ENCODE measurements at places on chromosomes 1 and 21. TPM values are rescaled to one million over a fixed set of nuclear protein-coding genes. Genes with fewer than 3 reads are reported as not detected.

The MNDA gene
- 2.3 TPM for total RNA-seq

The OR14K1 gene
- not detected for total RNA-seq

The NIBAN1 gene
- total RNA-seq = 359 TPM

The COL11A1 gene
- not detected for total RNA-seq

The CYP2J2 gene
- total RNA-seq = 112 TPM

The UTS2 gene
- not detected for total RNA-seq

The MCOLN3 gene
- total RNA-seq = 9.0 TPM

The SLC37A1 gene
- total RNA-seq = 2.9 TPM

The OR6N1 gene
- total RNA-seq = not detected

DNA sequence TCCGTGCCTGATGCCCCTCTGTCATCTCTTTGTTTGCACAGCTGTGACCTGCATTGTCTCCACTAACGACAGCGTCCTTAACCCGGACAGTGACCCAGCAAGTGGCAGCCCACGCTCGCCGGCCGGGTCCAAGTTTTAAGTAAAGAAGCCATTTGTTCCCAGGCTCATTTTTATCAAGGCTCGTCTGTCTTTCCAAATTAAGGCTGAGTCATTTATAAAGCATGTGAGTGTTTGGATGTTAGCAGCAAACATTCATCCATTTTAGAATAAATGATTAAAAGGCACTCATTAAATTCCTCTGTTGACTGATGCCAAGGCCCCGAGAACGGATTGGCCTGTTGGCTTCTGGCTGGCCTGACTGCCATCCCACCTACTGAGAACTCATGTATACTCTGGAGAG, 514.5 kb downstream of the NPHP4 start:
- no peak for DNase-seq

GRCh38 chr1:156608981-156609380, 7.7 kb upstream of the GPATCH4 start:
- no peak for DNase-seq

DNA sequence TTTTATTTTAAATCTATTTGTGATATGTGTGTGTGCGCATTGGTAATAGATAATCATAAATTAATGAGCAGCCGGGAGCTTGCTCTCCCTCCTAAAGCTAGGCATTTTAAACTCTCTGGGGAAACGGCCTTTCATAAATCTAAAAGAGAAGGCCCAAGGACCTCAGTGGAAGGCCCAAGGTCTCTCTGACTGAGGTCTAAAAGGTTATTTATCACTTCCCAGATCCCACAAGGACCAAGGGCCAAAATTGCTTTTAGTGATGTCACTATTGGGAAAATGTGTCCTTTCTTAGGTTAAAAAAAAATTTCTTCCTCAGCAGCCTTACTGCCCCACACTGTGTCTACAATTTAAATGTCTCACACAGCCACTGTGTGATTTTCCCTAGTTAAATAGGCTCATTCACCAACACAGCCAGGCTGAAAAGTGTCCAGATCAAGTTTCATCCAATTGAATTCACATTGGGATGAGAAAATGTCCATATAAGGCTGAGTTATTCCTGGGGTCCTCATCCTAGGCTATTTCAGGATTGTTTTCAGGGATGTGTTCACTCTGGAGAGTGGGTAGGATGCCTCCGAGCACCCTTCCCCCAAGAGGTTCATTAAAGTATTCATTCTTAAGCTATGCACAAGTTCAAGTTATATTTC, 46.1 kb downstream of the SLC44A3 start:
- no peak for DNase-seq

- DNase-seq = no peak
These were observed 21.1 kb upstream of the PDE9A start for GRCh38 chr21:42632336-42632751.

DNA sequence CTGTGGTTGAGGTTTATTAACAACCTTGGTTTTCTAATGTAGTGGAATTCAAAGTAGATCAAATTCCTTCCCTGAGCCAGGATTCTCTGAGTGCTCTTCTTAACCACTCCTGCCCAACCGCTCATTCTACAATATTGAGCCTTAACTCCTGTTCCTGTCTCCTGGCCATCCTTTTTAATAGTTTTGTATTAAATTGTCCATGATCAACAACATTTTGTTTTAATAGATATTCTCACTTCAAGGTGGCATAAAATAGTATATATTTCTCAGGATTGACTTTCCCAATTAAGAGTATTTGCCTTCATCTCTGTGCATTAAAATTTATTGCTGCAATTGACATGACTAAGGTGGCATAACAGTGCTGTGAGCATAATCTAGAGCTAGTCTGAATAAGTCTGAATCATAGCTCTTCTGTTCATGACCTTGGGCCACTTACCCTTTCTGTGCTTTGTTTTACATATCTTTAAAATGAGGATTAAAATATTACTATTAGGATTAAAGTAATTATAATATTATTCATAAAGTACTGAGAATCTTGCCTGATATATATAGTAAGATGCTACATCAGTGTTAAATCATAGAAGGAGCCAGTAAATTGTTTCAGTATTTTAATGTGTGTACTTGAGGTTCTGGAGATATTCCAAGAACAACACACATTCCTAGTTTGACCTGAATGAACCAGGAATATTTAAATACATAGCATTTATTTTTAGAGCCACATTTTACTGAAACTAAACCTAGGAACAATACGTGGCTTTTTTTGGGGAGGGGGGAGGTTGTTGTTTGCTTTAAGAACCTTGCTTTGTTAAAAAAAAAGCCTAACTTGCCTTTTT, 76.4 kb downstream of the ADGRL2 start:
- DNase-seq = no peak

GRCh38 chr1:178642282-178642681, 82.8 kb upstream of the RALGPS2 start:
- no peak for DNase-seq

- no peak for DNase-seq
These were observed 732.3 kb downstream of the NCAM2 start for GRCh38 chr21:21730512-21730911.

GRCh38 chr1:212656730-212657129, 42.9 kb downstream of the BATF3 start:
- DNase-seq = no peak

GRCh38 chr1:107254306-107254705, 113.5 kb downstream of the NTNG1 start:
- no peak for DNase-seq

GRCh38 chr1:27856561-27857343, 15.6 kb upstream of the THEMIS2 start:
- DNase-seq = no peak

DNA sequence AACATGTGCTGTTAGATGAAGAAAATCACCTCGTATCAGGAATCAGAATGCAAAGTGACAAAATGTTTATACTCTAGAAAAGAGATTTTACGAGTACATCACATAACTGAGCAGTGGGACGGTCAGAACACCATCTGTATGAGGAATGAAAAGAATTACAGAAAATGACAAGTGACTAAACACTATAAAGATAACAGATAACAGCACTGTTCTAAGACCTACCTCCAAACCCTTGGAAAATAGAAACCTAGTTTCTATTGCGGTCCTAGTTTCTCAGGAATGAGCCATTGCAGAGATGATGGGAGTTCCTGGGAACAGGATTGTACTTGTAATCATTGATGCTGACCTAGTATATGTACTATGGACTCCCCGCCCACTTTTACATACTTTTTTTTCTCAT, 839.4 kb upstream of the ADAMTS5 start:
- DNase-seq = no peak

DNA sequence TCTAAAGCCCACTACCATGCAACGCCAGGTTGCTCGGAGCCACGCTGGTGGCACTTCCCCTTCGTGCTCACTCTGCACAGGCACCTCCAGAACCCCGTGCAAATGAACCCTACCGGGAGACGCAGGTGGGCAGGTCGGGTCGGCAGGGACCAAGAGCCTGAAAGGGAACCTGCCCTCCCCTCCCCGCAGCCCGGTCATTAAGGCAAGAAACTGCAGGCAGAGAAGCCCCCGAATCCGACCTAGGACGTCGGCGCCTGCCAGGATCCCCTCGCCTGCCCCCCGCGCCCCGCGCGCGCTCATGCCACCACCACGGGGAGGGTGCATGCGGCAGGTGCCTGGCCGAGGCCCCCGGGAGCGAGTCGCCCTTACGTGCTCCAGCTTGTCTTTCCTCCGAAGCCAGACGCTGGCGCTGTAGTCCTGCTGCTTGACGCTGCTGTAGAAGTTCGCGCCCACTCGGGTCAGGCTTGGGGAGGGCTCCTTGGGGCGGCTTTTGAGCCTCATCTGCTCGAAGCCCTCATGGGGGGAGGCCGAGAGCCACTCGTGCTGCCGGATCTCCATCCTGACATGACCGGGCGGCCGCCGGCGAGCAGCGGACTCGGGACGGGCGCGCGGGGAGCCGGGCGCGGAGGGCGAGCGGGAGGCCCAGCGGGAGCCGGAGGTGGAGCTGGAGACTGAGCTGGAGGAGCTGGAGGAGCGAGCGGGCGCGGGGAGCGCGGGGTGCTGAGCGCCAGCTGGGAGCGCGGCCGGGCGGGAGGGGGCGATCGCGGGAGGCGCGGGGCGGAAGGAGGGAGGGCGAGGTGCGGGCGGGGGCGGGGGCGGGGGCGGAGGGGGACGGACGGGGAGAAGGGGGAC, 552 bp downstream of the PLD5 start:
- DNase-seq = no peak

GRCh38 chr1:224906340-224906739, 23.1 kb upstream of the DNAH14 start:
- no peak for DNase-seq

DNA sequence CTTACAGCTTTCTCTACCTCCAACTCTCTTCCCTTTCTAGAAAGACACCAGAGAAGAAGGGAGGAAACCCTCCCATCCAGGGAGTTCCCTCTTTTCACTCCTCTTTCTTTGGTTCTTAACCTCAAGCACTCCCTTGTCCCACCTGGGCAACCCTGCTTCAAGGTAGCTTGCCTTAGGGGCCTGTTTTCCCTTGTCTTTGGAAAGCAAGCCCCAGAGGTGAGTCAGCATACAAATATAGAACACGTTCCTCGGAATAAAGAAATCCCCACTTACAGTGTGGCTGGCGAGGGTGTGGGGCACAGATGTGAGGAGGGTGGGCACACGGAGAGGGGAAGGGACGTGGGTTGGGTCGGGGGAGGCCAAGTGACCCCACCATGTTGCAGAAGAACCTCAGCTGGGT, 26.1 kb upstream of the KCNE2 start:
- DNase-seq = no peak

DNA sequence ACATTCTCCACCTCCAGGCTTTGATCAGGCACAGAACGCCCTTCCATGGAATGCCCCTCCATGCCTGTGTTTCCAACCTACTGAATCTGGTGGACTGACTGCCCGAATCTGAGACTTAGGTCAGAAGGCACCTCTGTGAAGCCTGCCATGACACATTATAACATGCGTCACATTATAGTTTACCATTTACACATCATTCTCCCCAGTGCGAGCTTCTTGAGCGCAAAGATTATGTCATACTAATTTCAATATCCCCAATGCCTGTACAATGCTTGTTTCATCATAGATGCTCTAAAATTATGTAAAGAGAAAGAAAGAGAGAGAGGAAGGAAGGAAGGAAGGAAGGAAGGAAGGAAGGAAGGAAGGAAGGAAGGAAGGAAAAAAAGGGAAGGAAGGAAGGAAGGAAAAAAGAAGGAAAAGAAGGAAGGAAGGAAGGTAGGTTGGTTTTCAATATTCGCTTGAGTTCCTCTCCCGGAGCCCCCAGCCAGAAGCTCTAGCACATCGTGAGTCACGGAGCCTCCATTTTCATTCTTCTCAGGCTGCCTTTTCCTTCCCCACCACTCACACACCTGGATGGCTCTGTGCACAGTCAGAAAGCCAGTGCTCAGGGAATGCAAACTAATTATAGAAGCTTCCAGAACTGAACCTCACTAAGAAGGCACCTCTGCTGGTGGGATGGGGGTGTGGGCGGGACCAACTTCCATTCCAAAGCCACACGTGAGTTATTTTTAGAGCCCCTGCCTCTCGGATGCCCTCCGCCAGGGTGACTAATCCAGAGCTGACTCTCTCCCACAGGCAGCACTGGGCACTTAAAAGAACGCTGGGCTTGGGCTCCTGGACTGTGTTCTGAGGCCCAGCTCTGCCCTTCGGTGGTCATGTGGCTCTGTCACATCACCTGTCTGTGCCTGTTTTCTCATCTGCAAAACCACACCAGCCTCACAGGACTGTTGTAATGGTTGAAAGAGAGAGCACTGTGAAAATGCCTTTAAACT, 27.4 kb downstream of the LAMB3 start:
- no peak for DNase-seq

- no peak for DNase-seq
These were observed 124.8 kb downstream of the LRIG2 start for GRCh38 chr1:113197719-113198330.

- DNase-seq = no peak
These were observed 8.8 kb downstream of the AK5 start for GRCh38 chr1:77290576-77290975.

DNA sequence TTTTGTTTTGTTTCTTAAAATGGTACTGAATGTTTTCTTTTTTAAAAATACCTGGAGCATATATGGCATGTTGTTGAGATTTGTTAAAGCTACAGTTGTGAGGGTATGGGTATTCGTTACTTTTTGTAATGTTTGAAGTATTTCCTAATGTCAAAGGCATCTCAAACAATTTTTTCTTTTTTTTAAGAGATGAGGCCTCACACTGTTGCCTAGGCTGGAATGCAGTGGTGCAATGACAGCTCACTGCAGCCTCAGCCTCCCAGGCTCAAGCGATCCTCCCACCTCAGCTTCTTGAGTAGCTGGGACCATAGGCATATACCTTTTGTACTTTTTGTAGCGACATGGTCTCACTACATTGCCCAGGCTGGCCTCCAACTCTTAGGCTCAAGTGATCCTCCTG, 16.1 kb downstream of the CLCN6 start:
- no peak for DNase-seq

GRCh38 chr1:67408148-67408547, 22.1 kb downstream of the SERBP1 start:
- no peak for DNase-seq

- no peak for DNase-seq
These were observed 265.5 kb downstream of the TRABD2B start for GRCh38 chr1:47731730-47732129.

DNA sequence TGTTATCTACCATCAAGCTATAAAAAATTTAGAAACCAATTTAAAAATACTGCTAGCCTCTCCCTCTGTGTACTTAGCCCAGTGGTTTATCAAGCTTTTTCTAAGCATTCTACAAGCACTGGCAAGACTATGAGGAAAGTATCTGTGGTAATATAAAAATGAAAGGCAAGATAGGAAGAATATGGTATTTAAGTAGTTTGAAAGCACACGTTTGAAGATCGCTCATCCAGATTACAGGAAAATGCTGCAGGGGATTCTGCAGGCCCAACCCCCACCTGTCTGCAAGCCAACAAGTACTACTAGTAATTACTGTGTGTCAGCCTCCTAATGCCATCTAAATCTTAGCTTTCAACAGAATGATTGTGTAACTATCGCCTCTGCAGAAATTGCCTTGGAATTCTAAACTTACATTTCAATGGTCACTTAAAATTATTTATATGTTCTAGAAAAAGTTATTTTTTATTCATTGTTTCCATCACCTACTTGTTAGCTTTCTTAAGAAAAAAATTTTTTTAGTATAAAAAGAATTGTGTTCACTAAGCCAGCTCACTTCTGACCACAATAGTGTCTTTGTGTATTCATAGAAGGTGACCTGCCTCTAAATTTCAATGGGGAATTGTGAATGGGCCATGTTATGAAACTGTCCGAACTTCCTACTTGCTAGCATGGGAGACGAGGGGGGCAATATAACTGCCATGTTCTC, 8.5 kb downstream of the ERRFI1 start:
- DNase-seq = no peak

- no peak for DNase-seq
These were observed 27.9 kb downstream of the RIMS3 start for GRCh38 chr1:40637470-40638007.

GRCh38 chr1:1211541-1212441, 2.2 kb downstream of the TNFRSF4 start:
- peak; percentile 54 for DNase-seq
